Naive thymus-derived CD4-positive, alpha-beta T cell (primary cell): ENCODE measurements at places on chromosomes 13 and 19. TPM values are rescaled to one million over a fixed set of nuclear protein-coding genes. Genes with fewer than 3 reads are reported as not detected.

The PCDH8 gene
- total RNA-seq, result not detected

The OR4F17 gene
- not detected for total RNA-seq

The PAN3 gene
- 76.4 TPM for total RNA-seq

DNA sequence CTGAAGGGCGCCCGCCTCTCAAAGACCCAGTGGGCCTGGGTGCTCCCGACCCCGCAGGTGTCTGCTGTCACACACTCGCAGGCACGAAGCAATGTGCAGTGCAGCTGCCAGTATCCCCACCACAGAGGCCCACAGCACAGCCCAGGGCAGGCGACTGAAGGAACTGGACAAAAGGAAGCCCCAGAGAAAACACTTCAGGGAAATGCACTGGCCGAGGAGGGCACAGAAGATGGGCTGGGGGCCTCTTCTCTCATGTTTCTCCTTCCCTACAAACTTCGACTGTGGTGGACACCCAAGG is 10.0 kb downstream of the AKAP8 start:
- DNase-seq, result no peak

DNA sequence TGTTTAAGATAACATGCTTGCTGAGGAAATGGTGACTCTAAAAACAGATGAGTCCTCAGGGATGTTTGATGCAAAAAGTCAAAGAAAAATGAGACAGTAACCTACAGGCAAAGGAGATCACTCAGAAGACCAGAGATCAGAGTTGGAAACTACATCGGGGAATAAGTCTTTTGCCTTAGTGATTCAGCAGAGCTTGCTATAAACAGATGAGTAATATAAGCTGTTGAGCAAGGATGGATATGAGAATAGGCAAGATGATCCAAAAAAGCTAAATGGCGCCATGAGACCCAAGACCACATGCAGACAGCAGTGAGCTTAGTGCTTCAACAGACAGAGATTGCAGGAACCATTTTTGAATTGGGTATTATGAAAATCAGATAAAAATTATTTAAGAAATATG is 168.6 kb downstream of the POSTN start:
- DNase-seq, result no peak

GRCh38 chr19:7641290-7642276 is 4.7 kb downstream of the STXBP2 start:
- DNase-seq, result no peak

- no peak for DNase-seq
These were observed 373.0 kb downstream of the COG6 start for GRCh38 chr13:40028446-40028845.

- DNase-seq, result no peak
These were observed 37.5 kb downstream of the TSSK6 start for GRCh38 chr19:19477705-19478383.

- no peak for DNase-seq
These were observed 66.6 kb downstream of the GADD45B start for GRCh38 chr19:2542341-2543069.

DNA sequence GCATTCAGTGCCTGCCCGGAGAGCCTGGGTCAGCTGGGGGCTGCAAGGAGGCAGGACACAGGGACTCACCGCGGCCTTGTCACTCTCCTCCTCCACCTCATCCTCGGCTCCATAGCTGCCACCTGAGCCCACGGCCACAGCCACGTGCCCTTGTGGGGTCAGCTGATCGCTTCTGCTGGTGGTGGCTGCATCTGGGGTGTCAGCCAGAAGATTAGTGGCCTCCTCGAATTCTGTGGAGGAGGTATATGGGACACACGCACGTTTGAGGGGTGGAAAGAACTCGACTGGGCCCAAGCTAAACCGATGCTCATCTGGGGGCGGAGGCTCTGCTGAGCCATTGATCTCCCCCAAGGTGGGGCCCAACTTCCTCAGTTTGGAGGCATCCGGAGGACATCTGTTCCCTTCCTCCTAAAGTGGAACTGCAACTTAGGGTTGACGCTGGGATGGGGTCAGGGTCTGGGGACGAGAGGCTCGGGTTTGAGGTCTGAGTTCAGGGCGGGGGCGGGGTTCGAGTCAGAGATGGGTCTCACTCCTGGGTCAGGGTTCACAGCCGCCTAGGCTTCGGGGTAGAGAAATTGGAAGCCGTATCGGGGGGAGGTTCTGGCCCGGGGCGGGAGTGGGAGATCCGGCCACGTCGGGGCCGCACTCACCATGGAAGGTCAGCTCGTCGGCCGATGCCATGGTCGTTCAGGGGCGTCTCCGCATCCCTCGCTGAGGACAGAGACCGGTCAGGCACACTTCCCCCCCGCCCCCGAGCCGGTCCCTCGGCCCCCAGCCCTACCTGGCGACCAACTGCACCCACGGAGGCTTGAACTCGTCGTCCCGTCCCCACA is 493 bp downstream of the YIPF2 start:
- no peak for DNase-seq
